Immature natural killer cell (primary cell): ENCODE measurements at places on chromosomes 12 and 14. TPM values are rescaled to one million over a fixed set of nuclear protein-coding genes. Genes with fewer than 3 reads are reported as not detected.

Gene SMIM10L1
- polyA plus RNA-seq: 8.8 TPM

Gene NPFF
- polyA plus RNA-seq: not detected

Gene LRP1-AS
- polyA plus RNA-seq: not detected

Gene KLHL33
- polyA plus RNA-seq: not detected

Gene NYNRIN
- 0.18 TPM for polyA plus RNA-seq

Gene ARID4A
- 13.3 TPM for polyA plus RNA-seq

Gene TAS2R7
- polyA plus RNA-seq: not detected

Gene RNF212B
- not detected for polyA plus RNA-seq

Gene RAB35
- 16.3 TPM for polyA plus RNA-seq

Gene CCDC63
- polyA plus RNA-seq: not detected

Gene SRSF9
- polyA plus RNA-seq: 271 TPM

Gene BCL11B
- polyA plus RNA-seq: 0.75 TPM

Gene ADAMTS20
- polyA plus RNA-seq: not detected

Gene LTBP2
- polyA plus RNA-seq: 0.29 TPM

Gene KRT78
- polyA plus RNA-seq: not detected

Gene TAS2R30
- polyA plus RNA-seq: not detected

Gene ZDHHC22
- not detected for polyA plus RNA-seq

Gene LMNTD1
- not detected for polyA plus RNA-seq

Gene CAMKK2
- polyA plus RNA-seq: 12.6 TPM

Gene GALNT9
- polyA plus RNA-seq: not detected

Gene GMPR2
- polyA plus RNA-seq: 96.0 TPM

Gene KRT2
- polyA plus RNA-seq: 0.51 TPM

Gene KITLG
- polyA plus RNA-seq: not detected

Gene TPH2
- not detected for polyA plus RNA-seq

Gene FAM234B
- polyA plus RNA-seq: 1.3 TPM

Gene RPL10L
- not detected for polyA plus RNA-seq

Gene KRT79
- polyA plus RNA-seq: not detected

Gene ZC2HC1C
- not detected for polyA plus RNA-seq

Gene SERPINA12
- polyA plus RNA-seq: not detected

Gene KCNH3
- polyA plus RNA-seq: 0.96 TPM

Gene ASB2
- 4.2 TPM for polyA plus RNA-seq

Gene DTD2
- 21.7 TPM for polyA plus RNA-seq

Gene KCNK10
- not detected for polyA plus RNA-seq

Gene PLD4
- 2.3 TPM for polyA plus RNA-seq

Gene AP5M1
- 42.7 TPM for polyA plus RNA-seq

Gene AHNAK2
- not detected for polyA plus RNA-seq

Gene NPC2
- 128 TPM for polyA plus RNA-seq

Gene SCN8A
- not detected for polyA plus RNA-seq

Gene LRRC9
- not detected for polyA plus RNA-seq

Gene VDR
- polyA plus RNA-seq: 0.04 TPM

Gene CLEC2A
- polyA plus RNA-seq: not detected

Gene SRRM4
- not detected for polyA plus RNA-seq
